ENCODE measurements at places on chromosomes 13 and 19.

DNA sequence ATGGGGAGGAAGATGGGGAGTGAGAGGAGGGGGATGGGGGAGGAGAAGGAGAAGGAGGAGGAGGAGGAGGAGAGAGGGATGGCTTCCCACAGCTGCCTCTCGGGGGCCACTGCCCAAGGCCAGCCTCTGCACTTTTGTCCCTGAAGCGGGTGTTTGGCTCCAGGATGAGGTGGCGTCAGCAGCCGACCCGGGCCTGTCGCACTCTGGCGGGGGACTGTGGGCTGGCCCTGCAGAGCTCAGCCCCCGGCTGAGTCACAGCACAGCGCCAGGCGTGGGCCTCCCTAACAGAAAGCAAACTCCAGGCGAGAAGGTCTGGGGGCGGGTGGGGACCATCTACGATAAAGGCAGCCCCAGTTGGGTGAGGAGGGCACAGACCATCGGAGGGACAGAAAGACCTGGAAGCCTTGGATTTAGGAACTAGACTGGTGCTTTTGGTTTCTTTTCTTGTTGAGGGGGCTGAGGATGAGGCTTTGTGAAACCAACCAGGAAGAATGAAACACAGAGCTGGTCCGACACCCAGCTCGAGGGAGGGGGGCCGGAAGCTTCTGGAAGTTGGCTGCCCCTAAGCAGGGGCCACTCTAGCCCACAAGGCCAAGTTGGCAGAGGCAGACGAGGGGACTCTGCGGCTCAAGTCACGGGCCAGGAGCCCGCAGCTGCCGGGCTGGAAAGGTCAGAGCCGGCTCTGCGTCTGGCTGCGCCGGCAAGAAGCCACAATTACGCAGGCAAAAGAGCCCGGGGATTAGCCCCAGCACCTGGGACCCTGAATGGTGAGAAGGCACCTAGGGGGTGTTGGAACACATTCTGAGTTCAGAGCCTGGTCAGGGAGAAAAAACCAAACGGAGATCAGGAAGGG lies 18.2 kb downstream of the LSM4 start:
- peaks cover 64% of the 10 kb centered on the region for H3K4me1 ChIP-seq
- H3K4me3 ChIP-seq, result peak overlapping the region; percentile 53
- H3K27ac ChIP-seq, result peak overlapping the region; percentile 98
- no peaks in the 10 kb centered on the region for H3K36me3 ChIP-seq
- H3K27me3 ChIP-seq, result no peaks in the 10 kb centered on the region

DNA sequence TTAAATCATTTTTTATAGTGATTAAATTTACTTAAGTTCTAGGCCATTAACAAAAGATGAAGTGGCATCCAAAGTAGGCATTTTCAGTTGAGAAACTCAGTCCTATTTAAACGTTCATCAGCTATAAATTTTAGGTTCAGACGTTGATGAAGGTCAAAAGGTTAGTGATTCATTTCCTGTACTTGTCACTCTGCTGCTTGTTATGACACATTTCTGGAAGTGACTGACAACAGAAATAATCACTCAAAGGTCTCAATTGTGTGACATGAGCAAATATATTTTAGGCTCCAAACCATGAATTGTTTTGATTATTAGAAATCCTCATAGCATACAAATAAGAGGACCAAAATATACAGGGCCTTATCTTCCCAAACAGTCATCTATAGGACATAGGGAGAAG lies 10.3 kb upstream of the EDNRB start:
- no peak for DNase-seq
- no peaks in the 10 kb centered on the region for H3K27me3 ChIP-seq
- no peaks in the 10 kb centered on the region for H3K4me1 ChIP-seq
- no peak overlapping the region for H3K27ac ChIP-seq

DNA sequence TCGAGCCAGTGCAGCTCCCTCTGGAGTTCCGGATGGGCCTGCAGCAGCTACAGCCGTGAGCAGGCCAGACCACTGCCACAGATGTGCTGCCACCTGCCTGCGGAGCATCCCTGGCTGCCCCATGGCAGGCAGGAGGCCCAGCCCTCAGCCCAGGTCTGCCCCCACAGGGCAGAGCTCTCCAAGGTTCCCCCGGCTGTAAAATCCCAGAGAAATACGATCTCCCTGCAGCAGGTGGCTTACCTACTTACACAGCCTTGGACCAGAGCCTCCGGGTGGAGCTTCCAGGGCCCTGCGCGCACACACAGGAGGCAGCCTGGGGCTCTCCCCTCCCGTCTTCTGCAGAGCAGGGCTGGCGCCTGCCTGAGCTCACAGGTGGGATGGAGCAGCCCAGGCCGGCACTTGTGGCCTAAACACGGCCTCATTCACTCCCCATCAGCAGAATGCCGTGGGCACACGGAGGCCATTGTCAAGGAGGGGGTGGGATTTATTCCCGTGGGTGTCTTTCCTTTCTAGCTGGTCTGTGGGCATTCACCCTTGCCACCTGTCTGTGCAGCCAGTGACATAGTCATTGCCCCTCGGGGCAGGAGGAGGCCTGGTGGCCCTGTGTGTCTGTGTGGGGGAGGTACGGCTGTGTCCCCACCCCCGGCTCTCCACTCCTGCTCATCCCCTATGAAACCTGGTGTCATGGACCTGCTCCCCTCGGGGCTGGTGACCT lies 118.0 kb downstream of the KDM4B start:
- no peak overlapping the region for H3K4me3 ChIP-seq
- DNase-seq, result no peak
- peaks cover 39% of the 10 kb centered on the region for H3K4me1 ChIP-seq
- no peaks in the 10 kb centered on the region for H3K27me3 ChIP-seq
- peaks cover 66% of the 10 kb centered on the region for H3K36me3 ChIP-seq
- no peak overlapping the region for H3K27ac ChIP-seq

DNA sequence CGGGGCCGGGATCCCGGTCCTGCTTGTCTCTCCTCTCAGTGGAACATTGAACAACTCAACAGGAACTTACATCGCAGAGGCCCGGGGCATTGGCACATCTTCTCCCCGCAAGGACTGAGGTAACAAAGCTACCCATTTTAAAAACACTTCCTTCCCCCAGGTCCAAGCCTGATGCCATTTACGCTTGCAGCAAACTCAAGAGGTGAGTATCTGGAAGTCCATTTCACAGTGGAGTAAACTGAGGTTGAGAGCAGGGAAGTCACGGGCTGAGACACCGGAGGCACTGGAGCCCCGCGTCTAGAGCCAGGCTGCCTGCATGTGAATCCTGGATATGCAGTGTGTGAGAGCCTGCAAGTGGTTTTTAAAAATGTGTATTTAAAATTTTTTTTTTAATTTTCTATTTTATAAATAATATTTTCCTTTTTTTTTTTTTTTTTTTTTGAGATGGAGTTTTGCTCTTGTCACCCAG lies 492 bp upstream of the PGLYRP1 start:
- no peak overlapping the region for H3K4me3 ChIP-seq
- H3K27ac ChIP-seq, result no peak overlapping the region
- DNase-seq, result no peak
- H3K36me3 ChIP-seq, result no peaks in the 10 kb centered on the region

DNA sequence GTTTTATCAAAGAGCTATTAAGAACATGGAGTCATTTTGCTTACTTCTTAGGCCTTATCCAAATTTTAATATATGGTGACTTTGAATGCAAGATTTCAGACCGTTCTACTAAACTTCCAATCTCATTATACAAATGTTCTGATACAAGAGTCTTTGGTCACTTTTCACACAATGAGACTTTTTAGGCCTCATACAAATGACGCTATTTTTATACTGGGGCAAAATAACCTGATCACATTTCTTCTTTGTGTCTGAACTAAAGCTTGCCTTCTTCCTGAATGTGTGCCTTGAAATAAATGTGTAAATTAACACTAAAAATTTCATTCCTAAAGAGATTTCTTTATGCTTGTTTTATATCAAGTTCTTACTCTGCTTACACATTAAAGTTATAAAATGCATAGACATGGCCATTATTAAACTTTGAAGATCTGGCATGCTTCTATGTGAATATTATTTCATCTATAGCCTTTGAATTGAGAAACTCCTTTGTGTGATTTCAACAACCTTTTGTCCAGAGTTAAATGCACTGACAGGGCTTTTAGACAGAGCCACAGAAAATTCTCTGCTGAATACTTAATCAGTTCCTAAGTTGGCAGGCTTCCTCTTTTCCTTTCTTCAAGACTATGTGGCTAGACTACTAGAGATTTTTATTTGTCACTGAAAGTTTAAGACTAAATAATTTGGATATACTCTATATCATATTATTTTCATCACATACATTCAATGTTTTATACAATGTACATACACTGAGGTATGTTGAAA lies 86.1 kb downstream of the EDNRB start:
- H3K4me3 ChIP-seq, result no peak overlapping the region
- H3K27me3 ChIP-seq, result no peaks in the 10 kb centered on the region
- no peak overlapping the region for H3K27ac ChIP-seq
- H3K4me1 ChIP-seq, result peaks cover 37% of the 10 kb centered on the region
- H3K36me3 ChIP-seq, result no peaks in the 10 kb centered on the region

GRCh38 chr19:6519289-6519688 lies 11.5 kb upstream of the TNFSF9 start:
- no peak overlapping the region for H3K4me3 ChIP-seq
- no peak for DNase-seq
- no peaks in the 10 kb centered on the region for H3K36me3 ChIP-seq

- no peaks in the 10 kb centered on the region for H3K27me3 ChIP-seq
- peaks cover 21% of the 10 kb centered on the region for H3K36me3 ChIP-seq
- peak within 1 kb of the TSS; percentile 96 for H3K27ac ChIP-seq
- DNase-seq, result no peak
- peaks cover 21% of the 10 kb centered on the region for H3K4me1 ChIP-seq
Observed at GRCh38 chr19:35134601-35135242, at the start of gene LGI4. LGI4 (minus strand) TSS chr19:35135059; CDS start chr19:35134680, 379 bp downstream.

DNA sequence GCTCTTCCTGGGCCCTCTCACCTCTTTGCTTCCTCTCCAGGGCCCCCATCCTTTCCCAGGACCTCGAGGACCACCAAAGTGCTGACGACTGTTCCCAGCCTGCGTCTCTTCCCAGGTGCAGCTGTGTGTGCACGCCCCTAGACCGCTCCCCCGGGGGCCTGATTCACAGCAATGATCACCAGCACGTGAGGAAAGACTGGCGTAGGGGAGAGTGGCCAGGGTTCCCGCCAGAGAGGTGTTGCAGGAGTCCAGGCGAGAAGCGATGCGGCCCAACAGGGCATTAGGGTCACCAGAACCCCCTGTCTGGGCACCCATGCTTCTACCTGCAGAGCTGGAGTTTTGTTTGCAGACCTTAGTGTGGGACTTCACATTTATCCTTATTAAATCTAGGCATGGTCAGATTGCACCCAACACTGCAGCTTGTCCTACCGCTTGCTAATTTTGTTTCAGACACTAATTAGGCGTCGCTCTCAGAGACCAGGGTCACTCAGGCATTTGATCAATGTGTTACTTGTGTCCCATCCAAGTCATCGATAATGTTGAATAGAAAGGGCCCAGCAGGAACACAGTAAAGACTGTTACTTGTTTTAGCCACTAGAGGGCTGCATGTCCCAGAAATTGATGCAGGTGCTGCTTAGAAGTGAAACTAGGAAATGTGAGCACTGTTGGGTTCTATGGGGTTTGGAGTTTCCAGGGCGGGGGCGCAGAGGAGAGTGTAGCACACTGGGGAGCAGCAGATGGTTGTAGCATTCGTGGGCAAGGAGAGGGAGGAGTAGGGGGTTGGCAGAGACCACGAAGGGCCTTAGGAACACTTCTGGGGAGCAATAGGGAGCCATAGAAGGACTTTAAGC lies 53.2 kb downstream of the CDADC1 start:
- H3K36me3 ChIP-seq, result no peaks in the 10 kb centered on the region
- no peaks in the 10 kb centered on the region for H3K27me3 ChIP-seq
- DNase-seq, result no peak
- H3K27ac ChIP-seq, result peak overlapping the region; percentile 92
- peaks cover 91% of the 10 kb centered on the region for H3K4me1 ChIP-seq
- no peak overlapping the region for H3K4me3 ChIP-seq

DNA sequence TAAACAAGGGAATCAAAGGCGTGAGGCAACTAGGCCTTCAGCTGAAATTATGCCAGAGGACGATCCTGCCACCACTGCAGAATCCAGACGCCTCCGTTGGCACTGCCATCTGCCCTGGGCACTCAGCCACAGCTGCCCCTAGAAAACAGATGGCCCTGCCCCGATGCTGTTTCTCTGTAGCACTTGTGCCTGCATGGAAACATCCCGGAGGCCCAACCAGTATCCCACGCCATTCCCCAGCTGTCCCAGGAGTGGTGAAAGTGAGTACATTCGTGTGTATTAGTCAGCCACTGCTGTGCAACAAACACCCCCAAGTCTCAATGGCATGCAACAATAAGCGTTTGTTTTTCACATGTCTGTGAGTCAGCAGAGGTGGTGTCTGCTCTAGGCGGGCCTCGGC lies 8.9 kb upstream of the CRTC1 start:
- peaks cover 19% of the 10 kb centered on the region for H3K36me3 ChIP-seq
- H3K27me3 ChIP-seq, result no peaks in the 10 kb centered on the region
- no peak for DNase-seq

- no peaks in the 10 kb centered on the region for H3K27me3 ChIP-seq
- no peaks in the 10 kb centered on the region for H3K4me1 ChIP-seq
- no peak overlapping the region for H3K27ac ChIP-seq
- no peak overlapping the region for H3K4me3 ChIP-seq
- H3K36me3 ChIP-seq, result no peaks in the 10 kb centered on the region
Observed at GRCh38 chr13:31545616-31546015, 193.7 kb upstream of the RXFP2 start.

GRCh38 chr13:66446413-66446812 lies 783.7 kb downstream of the PCDH9 start:
- no peaks in the 10 kb centered on the region for H3K36me3 ChIP-seq
- no peak overlapping the region for H3K27ac ChIP-seq
- no peak overlapping the region for H3K4me3 ChIP-seq
- no peaks in the 10 kb centered on the region for H3K4me1 ChIP-seq
- no peaks in the 10 kb centered on the region for H3K27me3 ChIP-seq

- H3K4me3 ChIP-seq, result no peak overlapping the region
- H3K27ac ChIP-seq, result peak overlapping the region; percentile 57
- H3K36me3 ChIP-seq, result peaks cover 17% of the 10 kb centered on the region
- no peaks in the 10 kb centered on the region for H3K4me1 ChIP-seq
Observed at GRCh38 chr13:98938801-98939200, 39.1 kb downstream of the DOCK9 start.
